ENCODE measurements at places on chromosomes 5 and 9.
A peak's percentile ranks its signal among the peaks of the same experiment; 100 is the strongest.

DNA sequence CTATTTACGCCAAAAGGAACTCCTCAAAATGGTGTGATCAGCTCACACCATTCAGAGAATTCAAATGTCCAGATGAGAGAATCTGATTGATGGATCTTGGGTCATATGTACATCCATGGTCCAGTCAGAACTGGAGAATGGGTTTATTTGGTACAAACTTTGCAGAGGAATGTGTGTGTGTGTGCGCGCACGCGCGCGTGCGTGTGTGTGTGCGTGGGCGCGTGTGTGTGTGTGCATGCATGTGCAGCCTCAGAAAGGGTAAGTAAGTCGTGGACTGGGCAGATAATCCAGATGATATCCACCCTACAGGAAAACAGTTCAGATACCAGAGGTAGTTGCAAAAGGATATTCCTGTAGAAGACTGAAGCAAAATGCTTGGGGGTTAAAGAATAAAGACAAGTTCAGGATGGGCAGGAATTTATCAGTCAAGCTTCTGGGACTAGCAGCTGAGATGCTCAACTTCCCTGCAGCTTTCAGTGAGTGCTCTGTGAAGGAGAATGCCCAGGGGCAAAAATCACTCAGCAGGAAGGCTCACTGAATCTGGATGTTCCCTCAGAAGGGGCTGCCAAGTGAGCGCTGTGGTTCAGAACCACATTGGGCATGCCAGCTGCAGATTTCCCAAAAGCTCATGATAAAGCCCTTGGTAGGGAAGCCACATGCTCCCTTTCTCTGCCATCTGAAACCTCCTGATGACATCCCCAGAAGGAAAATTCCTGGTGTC, 440.5 kb upstream of the SGCD start:
- DNase-seq, result no peak

- DNase-seq, result peak; percentile 95
These were observed 73.7 kb upstream of the MTAP start for GRCh38 chr9:21728781-21729180.

- peak; percentile 71 for DNase-seq
These were observed 18.7 kb downstream of the ERGIC1 start for GRCh38 chr5:172852490-172853354.

- DNase-seq, result peak; percentile 70
These were observed 39.8 kb upstream of the RANBP6 start for GRCh38 chr9:6055216-6055615.

DNA sequence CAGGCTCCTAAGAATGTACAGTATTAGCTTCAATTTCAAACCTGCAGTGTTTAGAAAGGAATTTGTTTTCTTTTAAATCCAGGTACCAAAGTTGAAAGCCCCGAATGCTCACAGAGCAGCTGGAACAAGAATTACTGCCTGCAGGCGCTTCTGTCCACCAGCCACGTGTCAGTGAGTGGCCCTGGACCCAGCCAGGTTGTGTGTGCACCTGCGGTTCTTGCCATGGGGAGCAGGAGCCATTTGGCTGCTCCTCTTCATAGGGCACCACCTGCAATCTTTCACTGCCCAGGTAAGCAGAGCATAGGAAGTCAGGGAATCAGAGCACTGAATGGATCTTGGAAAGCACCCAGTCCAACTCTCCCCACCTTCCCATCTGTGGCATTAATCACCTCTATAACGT, 79.5 kb upstream of the PIP5K1B start:
- DNase-seq, result no peak

- DNase-seq, result no peak
These were observed 22.6 kb downstream of the PTBP3 start for GRCh38 chr9:112310826-112311225.

- DNase-seq, result no peak
These were observed 2.6 kb downstream of the QSOX2 start for GRCh38 chr9:136242918-136243525.

DNA sequence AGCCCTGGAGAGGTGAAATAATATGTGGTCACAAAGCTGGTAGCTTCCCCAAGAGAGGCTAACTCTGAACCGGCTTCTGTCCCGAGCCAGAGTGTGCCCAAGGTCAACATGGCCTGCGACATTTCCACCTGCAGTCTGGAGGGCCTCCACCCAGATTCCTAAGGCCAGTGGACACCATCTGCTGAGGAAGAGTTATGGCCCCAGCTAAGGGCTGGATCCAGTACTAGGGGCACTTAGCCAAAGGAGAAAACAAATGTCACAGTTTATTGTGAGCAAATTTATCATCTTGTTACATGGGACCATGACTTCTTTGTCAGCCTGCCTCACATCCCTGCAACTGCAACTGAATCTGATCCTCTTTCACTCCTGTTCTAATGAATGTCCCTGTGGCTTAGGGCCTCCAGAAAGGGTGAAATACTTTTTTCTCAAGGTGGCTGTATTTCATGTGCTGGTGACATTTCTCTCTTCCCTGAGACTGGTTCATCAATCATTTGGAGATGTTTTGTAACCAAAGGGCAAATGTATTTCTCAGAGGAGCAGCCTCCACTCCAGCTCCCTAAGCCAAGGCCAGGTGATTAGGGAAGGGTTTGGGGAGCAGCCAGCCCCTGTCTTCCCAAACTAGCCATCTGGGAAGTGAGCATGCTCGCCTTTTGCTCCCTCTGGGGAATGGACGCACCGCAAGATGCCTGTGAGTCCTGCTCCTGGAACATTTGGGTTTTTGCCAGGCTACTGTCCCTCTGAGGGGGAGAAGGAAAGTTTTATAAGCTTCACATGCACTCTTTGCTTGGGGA, 148.3 kb downstream of the CMYA5 start:
- peak; percentile 51 for DNase-seq

DNA sequence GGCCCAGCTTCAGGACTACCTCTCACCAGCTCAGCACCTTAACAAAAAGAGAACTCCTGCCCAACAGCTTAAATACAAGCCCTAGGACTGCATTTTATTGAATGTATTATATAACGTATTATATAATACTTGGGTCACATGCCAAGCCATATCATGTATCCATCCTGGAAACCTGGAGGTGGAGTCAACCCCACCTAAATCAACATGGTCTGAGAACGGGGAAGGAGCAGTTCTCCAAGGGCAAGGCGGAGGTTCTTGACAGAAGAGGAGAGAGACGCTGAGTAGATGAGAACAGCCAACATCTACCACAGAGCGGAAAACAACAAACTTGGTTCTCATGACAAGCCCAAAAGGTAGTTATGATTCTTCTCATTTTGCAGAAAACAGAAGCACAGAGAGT, 163.4 kb downstream of the FGF18 start:
- DNase-seq, result no peak

DNA sequence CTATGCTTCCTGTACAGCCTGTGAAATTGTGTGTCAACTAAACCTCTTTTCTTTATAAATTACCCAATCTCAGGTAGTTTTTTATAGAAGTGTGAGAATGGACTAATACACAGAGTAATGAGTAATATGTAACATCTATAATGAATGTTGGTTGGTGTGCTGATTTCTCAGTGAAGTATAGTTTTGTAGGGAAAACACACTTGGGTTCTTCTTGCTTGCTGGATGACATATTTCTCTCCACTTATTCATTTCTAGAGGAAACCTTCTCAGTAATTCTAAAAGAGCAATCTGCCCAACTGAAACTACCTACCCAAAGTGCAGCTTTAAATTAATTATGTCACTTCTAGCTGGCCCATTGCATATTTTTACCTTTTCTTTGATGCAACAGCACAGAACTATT, 81.1 kb upstream of the RORB start:
- no peak for DNase-seq

DNA sequence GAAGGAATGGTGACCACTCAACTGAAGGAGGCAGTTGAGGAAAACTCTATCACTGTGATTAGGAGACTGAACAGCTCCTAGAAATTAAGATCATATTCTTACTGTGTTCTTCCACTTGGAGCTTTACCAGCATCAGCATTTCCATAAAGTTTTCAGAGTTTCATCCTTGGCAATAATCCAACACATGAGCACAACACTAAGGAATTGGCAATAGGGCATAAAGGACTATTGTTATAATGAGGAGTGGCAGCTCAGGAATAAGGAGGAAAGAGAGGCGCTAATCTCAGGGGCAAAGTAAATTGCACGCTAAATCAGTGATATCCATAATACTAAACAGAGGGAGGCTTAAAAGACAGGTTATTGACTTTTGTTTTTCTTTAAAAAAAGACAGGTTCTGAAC, 338.9 kb downstream of the EFNA5 start:
- DNase-seq, result peak; percentile 6
